COLO829 (cell line): ENCODE measurements at places on chromosomes 2 and 18.

GRCh38 chr2:35417293-35417692 is 938.3 kb upstream of the CRIM1 start:
- no peak for DNase-seq

- no peak for DNase-seq
Measured at GRCh38 chr18:79102886-79103285, 33.7 kb downstream of the ATP9B start.

DNA sequence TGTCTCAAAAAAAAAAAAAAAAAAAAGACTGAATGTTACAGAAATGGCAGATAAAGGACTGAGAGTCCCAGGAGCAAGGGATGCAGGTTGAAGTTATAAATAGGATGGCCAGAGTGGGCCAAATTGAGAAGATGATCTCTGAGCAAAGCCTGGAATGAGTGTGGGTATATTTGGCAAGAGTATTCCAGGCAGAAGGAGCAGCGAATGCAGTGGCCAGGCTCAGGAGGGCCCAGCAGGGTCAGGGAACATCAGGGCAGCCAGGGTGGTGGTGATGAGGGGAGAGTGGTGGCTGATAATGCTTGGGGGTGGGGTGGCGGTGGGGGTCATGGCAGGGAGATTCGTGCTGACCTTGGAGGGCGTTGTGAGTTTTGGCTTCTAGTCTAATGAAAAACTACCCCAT is 141.3 kb upstream of the AGAP1 start:
- no peak for DNase-seq

DNA sequence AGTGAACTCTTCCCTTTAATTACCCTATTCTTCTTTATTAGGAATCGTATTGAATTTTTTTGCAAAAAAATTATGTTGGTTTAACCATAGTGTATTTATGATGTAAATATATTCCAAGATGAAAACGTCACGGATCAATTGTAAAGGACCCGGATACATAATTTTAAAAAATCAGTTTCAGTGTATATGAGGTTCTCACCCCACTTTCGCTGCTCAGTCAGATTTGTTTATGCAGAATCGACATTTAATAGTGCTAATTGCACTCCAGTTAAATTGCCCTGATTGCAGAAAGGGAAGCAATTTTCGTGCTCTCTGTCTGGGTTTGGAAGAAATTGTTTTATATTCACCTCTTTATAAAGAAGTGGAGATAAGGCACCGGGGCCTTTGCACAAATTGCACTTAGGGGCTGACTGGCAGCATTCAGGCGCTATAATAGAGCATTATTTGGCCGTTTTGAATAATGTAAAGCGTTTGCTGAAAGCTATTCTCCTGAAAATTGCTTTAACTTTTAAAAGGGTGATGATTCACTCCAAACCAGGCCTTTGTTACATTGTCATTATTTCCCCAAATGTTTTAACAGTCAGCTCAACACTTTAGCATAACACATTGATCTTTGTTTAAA is 3.0 kb upstream of the SP9 start:
- DNase-seq: no peak

GRCh38 chr2:174902506-174903263 is 102.5 kb downstream of the CHN1 start:
- no peak for DNase-seq

DNA sequence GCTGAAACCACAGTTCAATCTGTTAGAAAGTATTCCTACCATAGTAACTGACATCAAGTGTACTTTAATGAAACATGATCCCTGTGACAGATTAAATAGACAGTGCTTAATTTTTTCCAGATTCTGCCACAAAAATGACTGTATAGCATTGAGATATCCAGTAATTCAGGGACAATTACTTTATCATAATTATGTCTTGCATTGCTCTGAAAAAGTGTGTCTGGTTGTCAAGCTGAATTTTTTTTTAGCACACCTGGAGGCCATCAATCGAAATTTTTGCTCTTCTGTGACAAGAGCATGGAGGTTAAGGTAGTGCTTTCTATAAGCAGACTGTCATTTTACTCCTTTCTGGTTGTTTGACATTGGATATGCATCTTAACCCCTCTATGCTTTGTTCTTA is 1083.8 kb upstream of the NRXN1 start:
- no peak for DNase-seq

DNA sequence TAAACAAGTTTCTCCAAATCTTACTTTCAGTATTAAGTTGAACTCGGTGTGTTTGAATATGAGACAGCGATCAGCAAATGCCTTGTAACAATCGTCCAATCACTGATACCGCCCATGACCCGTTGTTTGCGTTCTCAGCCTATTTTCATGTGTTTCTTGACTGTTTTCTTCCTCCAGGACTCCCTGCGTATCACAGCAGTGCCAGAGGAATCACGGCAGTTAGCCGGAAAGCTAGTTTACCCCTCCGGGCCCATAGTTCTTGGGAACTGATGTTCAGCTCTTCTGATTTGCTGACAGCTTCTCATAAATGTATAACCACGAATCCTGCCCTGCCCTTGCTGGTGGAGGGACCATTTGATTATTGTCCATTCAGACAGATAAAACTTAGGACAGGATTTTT is 42.2 kb upstream of the TPO start:
- no peak for DNase-seq
